NCI-H1105 (cell line): ENCODE measurements at places on chromosomes 5 and 9.

- peak; percentile 91 for DNase-seq
Observed at GRCh38 chr9:127574072-127574993, 37.7 kb upstream of the STXBP1 start.

DNA sequence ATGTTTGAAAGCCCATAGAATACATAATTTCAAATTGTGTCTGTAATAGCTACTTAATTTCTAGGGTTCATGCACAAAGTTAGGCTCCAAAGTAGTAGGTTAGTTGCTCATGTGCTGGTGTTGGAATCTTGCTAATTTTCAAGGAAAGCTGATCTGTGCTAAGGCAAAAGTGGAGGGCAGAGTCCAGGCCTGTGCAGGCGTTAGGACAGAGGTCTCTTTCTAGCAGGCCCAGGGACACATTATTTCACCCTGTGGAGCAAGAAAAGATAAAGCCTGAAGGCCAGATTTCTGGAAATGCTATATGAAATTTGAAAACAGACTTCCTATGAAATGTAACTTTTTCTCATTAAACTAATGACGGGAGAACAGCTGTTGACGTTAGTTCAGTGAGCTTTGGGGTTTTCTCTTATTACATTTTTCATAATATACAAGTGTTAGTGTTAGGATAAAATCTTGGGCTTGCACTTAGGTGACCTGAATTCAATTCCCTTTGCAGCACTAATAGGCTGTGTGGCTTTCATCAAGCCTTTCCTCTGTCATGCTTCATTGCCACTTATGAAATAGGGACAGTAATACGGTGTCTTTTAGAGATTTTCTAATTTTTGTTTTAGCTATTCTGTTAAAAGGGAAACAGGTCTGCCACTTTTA is 196.7 kb upstream of the HAPLN1 start:
- DNase-seq: no peak

DNA sequence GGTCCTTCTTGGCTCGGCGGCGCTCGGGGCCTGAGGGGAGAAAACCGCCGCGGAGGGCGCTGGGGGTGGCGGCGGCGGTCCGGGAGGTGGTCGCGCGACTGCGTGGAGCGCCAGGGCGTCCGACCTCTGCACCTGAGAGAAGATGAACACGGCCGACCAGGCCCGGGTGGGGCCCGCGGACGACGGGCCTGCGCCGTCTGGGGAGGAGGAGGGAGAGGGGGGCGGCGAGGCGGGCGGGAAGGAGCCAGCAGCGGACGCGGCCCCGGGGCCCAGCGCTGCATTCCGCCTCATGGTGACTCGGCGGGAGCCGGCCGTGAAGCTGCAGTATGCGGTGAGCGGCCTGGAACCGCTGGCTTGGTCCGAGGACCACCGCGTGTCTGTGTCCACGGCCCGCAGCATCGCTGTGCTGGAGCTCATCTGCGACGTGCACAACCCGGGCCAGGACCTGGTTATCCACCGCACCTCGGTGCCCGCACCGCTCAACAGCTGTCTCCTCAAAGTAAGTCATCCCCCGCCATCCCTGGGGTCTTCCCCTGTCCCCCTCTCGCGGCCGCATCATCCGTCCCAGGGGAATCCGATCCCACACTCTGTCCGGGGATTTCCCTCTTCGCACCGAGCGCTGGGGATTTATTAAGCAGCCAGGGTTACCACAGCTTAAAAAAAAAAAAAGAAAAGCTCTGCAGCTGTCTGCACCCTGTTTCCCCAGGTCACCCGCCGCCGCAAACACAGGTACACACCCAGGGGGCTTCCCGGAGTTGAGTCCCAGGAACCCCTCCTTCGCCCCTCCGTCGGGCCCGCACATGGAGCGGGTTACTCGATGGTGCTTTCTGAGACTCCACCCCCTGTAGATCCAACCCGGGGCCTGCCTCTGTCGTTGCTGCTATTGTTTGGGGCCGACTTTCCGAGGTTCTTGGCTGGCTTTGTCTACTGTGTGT is at the start of gene GTF3C4:
Gene GTF3C4, plus strand, starts transcription at position 8 of the 935 bp plus-strand sequence. Its CDS starts 135 bp downstream, at position 143.
- DNase-seq: no peak

- DNase-seq: no peak
Observed at GRCh38 chr5:74919487-74919886, 53.3 kb upstream of the FAM169A start.

- no peak for DNase-seq
Observed at GRCh38 chr5:137617528-137618205, 118.2 kb downstream of the KLHL3 start.

- peak; percentile 30 for DNase-seq
Observed at GRCh38 chr9:35859310-35859989, 10.8 kb downstream of the OR13J1 start.

GRCh38 chr5:33688526-33688925 is 203.3 kb downstream of the ADAMTS12 start:
- DNase-seq: no peak

- DNase-seq: no peak
Observed at GRCh38 chr9:35357826-35358225, 132.1 kb upstream of the RUSC2 start.

DNA sequence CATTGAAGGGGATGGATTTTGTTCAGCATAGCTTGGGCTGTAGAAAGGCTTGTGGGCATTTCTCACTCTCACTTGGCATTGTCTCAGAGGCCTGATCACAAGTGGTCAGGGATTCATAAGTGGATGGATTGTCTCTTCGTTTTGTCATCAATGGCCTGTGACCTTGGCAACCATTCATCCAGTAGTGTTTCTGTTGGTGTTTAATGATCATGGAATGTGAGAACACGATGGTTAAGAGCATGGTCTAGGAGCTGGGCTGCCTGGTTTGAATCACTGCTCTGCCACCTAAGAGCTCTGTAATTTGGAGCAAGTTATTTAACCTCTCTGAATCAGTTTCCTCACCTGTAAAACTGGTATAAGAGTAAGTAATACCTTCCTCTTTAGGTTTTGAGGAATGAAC is 430.1 kb upstream of the MEF2C start:
- DNase-seq: no peak

DNA sequence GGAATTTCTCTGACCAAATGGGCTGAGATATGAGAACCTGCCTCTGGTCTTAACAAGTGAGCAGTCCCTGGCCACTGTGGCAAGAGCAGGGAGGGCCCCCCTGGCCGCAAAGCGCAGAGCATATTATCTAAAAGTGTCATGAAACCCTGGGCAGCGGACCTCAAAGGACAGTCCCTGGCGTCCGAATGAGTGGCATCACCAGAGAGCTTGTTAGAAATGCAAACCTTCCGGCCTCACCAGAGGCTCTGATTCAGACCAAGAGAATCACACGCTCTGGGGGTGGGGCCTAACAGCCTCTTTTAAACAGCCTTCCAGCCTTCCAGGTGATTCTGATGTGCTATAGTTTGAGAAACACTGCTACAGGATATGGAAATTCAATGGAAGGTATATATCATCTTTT is 10.9 kb downstream of the PTPN3 start:
- DNase-seq: no peak

GRCh38 chr5:142287096-142287972 is 37.5 kb downstream of the SPRY4 start:
- DNase-seq: no peak

GRCh38 chr9:14345354-14346230 is 31.7 kb upstream of the NFIB start:
- DNase-seq: no peak

DNA sequence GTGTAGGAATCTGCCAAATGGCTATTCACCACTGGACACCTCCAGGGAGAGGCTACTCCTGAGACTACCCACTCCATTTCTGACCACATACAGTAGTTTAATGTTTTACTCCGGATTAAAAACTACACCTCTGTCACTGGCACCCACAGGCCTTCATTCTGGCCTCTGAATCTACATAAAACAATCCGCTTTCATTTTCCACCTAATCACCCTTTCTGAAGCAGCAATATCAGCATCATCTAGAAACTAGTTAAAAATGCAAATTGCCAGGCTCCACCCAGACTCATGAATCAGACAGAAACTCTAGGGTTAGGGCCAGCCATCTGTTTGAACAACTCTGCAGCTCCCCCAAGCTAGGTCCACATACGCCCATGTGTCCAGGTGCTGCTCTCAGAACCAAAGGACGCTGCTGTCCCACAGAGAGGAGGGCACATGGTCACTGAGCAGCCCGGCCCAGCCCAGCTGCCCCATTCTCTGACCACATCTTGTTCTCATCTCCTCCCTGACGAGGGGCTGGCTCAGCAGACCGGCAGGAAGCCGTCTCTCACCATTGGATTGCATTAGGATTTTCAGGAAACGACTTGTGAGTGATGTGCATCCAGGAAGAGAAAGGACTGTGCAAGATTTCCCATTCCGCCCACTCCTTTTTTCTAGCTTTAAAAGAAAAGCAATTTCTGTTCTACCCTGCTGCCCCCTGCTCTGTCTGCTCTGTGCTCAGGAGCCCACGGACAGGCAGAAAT is 34.7 kb downstream of the ADAM19 start:
- DNase-seq: no peak

- DNase-seq: no peak
Observed at GRCh38 chr9:135045264-135045927, 42.1 kb upstream of the OLFM1 start.

DNA sequence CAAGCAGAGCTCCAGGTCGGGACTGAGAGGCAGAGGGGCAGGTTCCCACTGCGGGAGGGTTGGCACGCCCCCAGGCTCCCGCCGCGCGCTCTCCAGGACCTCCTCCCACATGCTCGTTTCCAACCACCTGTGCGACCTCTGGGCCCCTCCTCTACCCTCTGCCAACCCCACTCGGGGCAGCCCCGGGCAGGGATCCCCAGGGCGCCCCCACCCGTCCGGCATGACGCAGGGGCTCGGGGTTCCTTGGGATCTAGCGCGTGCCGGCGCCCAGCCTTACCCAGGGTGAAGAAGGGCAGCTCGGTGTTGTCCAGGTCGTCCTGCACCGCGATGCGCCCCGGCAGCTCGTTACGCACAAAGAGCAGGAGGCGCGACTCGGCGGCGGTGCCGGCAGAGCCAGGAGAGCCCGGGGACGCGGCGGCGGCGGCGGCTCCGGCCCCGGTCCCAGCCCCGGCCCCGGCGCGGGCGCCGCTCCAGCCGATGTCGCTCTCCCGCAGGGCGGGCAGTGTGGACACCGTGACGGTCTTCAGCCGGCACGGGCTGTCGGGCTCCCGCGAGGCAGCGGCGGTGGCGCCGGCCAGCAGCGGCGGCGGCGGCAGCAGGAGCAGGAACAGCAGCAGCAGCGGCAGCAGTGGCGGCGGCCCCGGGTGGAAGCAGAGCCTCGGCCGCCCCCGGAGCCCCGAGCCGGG is 494 bp downstream of the ASTN2 start:
- peak; percentile 56 for DNase-seq

GRCh38 chr9:81156381-81156780 is 533.0 kb downstream of the TLE1 start:
- DNase-seq: no peak

- peak; percentile 34 for DNase-seq
Observed at GRCh38 chr5:150778517-150779396, at the start of gene SMIM3. TSS of gene SMIM3 (plus strand) at chr5:150778757. CDS start at chr5:150795441, 16,684 bp downstream.

DNA sequence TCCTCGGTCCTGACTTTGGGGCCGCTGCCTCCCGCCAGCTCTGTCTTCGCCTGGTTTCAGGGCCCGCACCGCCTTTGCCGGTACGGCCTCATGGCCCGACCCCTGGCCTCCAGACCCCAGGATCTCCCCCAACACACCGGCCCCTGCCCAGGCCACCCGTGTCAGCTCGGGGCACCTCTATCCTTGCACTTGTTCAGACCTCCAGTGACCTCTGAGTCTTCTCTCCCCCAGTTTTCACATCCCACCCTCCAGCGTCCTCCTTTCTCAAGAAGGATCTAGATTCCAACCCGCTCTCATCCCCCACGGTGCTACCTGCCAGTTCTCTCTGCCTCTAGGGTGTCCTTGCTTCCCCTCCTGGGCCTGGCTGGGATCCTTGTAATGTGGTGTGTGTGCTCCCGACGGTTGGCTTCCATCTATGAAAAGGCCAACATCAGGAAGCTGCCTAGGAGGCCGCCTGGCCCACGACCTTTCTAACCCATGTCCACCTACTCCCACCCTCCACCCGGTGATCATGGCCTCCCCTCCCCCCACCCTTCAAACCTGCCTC is 61.1 kb downstream of the SPATA31C2 start:
- no peak for DNase-seq

DNA sequence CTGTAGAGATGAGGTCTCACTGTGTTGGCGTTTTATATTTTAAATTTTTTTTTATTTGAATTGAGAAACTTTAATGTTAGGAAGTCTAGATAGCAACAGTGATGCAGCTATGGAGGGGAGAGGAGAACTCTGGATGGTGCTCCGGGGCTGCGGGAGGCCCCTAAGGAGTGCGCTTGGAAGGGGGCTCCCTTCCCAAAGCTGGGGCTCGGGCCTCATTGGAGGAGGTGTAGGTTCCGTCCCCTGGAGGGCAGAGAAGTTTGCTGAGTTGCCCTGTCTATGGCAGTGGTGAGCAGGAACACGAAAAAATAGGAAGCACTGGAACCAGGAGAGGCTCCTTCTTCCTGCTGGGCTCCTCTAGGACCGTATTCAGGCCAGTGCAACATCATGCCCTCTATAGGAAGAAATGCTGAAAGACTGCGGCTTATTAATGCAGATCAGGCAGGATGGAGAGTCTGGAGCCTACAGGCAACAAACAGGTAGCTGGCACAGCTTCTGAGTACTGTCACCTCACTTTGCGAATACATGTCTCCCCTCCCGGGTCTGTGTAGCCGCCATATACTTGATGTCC is 16.1 kb downstream of the AHRR start:
- no peak for DNase-seq

DNA sequence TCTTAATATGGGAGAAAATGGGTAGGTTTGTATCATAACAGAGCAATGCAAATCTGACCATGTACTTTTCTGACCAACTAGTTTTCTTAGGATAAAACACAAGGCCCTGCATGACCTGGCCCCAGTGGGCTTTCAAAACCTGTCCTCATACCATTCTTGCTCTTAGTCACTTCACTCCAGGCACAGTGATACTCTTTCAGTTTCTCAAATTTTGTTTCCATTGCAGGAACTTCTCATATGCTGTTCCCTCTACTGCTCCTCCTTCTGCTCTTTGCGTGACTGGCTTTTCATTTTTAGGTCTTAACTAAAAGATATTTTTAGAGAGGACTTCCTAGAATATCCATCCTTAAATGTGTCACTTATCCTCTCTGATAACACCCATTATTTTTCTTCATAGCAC is 112.4 kb downstream of the INIP start:
- DNase-seq: no peak

- no peak for DNase-seq
Observed at GRCh38 chr5:62341783-62342475, 35.9 kb downstream of the KIF2A start.

GRCh38 chr9:631596-631995 is 209.9 kb upstream of the DMRT1 start:
- DNase-seq: no peak

- DNase-seq: no peak
Observed at GRCh38 chr5:58259685-58260152, 200.2 kb downstream of the PLK2 start.

DNA sequence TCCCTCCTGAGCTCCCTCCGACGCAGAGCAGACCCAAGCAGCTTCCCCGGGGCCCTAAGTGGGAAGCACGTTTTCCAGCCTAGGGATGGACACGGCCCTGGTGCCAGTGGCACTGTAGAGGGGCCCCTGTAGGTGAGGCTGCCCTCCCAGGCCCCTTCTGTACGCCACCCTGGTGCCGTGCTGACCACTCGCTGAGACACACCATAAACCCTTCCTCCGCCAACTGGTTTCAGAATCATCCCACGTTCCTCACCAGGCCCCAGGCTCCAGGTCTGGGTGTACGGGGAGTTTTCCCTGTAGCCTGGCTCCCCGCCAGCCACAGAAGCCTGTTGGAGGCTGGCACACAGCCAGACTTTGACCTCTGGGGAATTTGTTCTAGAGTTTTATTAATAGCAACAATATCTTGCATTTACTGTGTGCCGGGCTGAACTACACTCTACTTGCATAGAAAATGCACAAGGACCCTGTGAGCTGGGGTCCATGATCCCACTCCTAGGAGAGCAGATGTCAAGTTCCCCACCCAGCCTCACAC is 18.2 kb upstream of the WDR38 start:
- DNase-seq: peak; percentile 76

- DNase-seq: no peak
Observed at GRCh38 chr5:8019719-8020218, 150.8 kb downstream of the MTRR start.
